ENCODE measurements at places on chromosomes 5 and 9.

DNA sequence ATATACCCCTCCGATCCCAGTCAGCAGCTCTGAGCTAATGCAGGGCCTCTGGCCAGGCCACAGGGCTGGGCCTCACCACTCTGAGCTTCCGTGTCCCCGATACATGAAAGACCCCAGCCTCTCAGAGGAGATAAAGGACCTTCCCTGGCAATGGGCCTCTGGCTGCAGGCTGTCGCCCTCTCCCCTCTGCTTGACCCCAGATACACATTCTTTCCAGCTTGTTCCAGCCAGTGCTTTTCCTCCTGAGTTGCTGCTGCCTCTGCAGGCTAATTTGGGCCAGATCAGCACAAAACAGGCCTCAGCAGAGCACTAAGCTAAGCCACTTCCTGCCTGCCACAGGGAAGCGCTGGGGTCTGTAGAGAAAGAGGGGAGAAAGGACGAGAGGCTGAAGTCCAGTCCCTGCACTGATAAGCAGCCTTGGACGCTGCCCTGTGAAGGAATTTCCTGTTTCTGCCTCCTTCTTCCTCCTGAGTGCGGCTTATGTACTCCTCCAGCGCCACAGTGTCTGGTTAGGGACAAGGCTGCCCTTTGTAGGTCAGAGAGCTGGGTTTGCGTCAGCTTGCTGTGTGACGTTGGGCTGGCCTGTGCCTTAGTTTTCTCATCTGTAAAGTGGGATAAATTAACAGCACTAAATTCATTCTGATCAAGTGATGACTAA, 73.0 kb upstream of the IL17B start:
- DNase-seq: no peak

GRCh38 chr5:89989776-89990175, 419.8 kb downstream of the CETN3 start:
- no peak for DNase-seq

GRCh38 chr5:4584982-4585381, 555.1 kb upstream of the ADAMTS16 start:
- no peak for DNase-seq

DNA sequence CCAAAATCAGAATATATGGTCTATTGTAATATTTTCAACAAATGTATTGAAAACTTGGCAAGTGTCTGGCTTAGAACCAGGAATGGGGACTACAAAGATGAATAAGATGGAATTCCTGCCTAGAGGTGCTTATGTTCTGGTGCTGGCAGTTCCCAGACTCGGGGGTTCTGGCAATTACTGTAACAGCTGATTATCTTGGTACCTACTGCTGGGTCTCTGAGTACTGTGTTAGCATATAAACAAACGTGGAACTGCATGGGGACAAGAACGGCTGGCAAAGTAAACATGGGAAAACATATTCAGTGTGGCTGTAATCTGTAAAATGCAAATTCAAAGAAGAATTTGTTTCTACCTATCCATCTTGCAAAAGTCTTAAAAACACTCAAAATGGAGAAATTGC, 89.9 kb downstream of the SLC24A2 start:
- DNase-seq: no peak

DNA sequence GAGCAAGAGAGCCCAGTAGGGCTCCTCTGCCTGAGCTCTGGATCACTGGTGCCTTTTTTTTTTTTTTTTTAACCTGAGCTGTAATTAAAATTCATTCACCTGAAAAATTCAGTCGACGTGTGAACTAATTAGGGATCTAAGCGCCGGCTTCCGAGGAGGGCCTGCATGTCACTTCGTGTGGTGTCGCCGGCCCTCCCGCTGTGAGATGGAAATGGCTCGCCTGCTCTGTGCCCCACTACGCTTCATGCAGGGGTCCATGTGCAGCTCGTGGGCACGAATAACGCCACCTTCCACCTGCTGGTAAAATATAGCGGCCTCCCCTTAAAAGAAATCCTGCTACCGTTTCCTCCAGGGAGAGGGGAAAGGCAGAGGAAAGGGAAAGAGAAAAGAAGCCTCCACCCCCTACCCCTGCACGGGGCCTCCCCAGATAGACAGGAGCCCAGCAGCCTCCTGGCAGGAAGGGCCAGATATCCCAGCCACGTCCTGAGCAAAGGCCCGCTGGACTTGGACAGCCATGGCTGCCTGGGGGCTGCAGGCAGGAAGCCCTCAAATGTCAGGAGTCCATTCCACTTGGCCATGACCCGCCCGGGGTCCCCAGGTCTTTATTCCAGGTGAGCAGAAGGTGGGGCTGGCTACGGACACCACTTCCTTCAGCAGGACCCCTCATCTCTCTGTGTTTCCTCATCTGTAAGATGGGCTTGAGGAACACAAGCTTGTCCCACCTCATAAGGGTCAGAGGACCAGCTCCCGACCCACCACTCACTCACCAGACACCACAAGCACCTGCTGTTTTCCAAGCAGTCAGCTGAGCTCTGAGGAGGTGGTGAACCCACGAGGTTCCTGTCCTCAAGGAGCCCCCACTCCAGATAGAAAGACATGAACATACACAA, 38.2 kb upstream of the ZNF354A start:
- DNase-seq: no peak

DNA sequence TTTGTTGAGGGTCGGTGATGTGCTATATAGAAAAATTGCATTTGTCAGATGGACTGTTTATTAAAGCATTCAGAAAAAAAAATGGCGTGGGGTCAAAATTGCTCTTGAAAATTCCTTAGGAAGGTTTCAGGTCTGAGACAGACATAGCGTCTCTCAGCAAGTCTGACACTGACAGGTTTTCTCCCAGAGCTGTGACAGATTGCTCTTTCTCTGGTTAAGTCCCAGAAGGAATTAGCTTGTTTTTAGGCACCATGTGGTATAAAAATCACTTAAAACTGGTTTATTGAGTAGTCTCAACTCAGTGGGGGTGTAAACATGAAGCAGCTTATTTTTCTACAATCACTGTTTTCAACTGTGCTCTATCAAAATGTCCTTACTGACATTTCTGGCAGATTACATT, 1379.8 kb downstream of the MAT2B start:
- DNase-seq: no peak

DNA sequence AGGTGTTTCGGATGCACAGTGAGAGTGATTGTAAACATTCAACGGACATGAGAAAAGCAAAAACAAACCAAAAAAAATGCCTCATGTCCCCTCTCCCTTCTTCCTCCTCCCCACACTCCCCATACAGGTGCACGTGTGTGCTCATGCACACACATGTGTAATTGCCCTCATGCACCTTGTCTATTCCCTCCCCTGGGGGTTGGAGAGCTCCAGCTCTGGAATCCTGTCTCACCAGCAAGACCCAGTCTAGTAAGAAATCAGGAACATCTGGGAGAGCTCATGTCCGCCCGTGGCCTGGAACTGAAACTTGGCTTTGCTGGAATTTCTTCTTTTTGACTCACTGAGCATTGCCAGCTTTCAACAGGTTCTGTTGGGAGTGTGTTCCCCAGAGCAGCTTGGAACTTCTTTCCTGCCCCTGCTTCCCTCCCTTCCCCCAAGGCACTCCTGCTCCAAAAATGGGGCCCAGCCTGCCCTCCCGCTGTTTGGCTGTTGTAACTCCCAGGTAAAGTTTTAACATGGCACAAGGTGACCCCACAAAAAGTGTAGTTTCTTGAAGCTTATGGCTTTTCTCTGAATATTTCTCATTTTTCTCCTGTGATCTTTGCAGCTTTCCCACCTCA, 190.1 kb downstream of the NR3C1 start:
- no peak for DNase-seq

DNA sequence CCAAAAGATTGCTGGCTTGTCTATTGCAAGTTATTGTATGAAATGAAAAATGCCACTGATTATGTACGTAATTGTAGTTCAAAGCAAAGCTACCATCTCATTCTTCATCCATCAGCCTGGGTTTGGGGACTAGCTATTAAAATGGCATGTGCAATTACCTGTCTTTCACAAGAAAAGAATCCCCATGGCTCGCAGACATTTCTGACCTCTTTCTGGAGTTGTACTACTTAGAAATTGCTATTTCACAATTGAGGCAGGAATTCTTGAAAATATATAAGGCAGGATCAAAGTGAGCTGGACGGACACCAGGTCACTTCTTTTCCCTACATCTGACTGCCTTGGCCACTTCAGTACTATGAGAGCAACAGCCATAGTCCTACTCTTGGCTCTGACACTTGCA, at the start of gene SPINK9:
TSS of gene SPINK9 (plus strand) at position 301 of the 400 bp plus-strand sequence. CDS start at position 356, 55 bp downstream.
- no peak for DNase-seq

GRCh38 chr5:99025298-99026045, 96.7 kb upstream of the CHD1 start:
- DNase-seq: no peak

- DNase-seq: peak; percentile 69
These were observed 212.8 kb upstream of the ATP10B start for GRCh38 chr5:161064781-161065180.

GRCh38 chr5:52894451-52894850, 94.7 kb upstream of the ITGA2 start:
- no peak for DNase-seq

DNA sequence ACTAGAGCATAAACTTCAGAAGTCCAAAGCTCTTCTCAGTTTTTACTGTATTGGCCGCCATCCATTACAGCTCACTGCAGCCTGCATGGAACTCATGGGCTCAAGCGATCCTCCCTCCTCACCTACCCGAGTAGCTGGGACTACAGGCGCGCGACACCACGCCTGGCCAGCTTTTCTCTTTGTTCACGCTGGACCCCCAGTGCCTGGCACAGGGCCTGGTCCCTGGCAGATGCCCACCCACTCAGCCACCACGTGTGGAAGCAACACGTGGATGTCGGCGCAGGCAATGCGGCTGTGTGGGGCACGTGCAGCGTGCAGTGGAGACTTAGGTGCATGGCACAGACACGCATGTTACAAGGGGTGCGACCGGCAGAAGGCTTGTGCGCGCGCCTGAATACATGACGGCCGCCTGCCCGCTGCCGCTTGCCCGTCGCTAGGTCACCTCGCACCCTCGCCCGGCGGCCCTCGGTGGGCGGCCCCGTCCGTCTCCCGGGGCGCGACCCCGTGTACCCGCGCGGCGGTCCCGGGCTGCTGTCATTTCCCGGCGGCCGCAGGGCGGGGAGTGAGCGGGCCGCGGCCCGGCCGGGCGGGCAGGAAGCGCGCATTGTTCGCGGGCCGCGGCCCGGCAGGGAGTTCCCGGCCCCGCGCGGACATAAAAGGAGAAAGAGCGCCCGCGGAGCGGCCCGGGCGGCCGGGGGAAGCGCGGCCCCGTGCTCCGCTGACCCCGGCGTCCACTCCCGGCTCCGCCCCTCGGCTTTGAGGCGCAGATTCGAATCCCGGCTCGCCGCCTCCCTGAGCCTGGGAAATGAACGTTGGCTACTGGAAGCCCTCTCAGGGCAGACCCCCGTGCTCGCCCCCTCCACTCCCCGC, 24.1 kb upstream of the PTGS1 start:
- no peak for DNase-seq

DNA sequence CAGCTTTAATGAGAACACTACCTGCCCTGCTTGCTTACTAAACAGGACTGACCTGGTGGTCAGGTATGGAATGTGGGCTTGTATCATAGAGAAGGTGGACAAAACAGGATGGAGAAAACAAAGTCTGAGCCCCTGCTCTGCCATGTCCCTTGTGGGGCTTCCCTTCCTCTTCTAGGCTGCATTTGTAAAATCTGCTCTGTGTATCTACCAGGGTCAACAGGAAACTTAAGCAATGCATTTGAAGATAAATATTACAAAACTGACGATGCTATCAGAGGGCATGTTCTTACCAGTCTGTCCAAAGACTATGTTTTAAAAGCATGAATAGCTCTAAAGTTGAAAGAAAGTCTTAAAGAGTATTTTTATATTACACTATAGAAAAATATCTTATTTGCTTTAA, 228.7 kb downstream of the DCP2 start:
- DNase-seq: no peak

- no peak for DNase-seq
These were observed 97.1 kb upstream of the ASTN2 start for GRCh38 chr9:117511852-117512481.

GRCh38 chr9:4622016-4622415, 40.1 kb upstream of the PLPP6 start:
- no peak for DNase-seq

- no peak for DNase-seq
These were observed 21.0 kb upstream of the C5orf63 start for GRCh38 chr5:127094161-127094814.

GRCh38 chr5:166281433-166281832, 2010.0 kb upstream of the WWC1 start:
- no peak for DNase-seq

- DNase-seq: no peak
These were observed 349.2 kb upstream of the MEF2C start for GRCh38 chr5:89232139-89232603.

DNA sequence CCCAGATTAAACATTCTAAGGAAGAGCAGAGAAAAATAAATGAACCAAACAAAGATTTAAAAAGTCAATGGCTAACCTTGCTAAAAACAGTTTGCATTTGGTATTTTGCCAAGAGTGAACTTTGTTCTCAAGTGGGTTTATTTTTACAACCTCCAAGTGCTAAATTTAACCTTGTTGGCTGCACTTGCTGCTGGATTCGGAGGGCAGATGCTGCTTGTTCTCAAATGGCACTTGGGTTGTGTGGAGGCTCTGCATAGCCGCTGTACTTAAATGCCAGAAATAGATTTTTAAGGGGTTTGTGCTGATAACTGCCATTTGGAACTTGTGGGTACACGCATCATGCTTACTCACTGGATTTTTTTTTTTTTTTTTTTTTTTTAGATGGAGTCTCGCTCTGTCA, 13.3 kb upstream of the SPATA24 start:
- DNase-seq: peak; percentile 44

DNA sequence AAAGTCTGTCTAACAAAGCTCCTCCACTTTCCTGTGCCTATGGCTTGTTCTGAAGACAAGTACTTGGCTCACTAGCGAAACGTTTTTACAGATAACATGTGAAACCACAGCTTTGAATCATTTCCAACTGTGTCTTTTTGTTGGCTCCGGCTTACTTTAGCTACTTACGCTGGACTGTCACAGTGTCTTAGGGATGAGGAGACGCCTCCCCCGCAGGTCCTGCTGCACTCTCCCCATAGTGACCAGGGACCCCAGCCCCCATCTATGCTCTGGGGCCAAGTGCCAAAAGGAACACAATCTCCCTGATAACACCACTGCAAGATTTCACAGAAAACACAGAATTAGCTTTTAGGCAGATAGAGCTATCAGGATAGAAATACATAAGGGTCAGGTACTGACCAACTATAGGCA, 219.1 kb downstream of the ADAMTS6 start:
- DNase-seq: no peak

- no peak for DNase-seq
These were observed 51.4 kb downstream of the COL23A1 start for GRCh38 chr5:178538741-178539229.

DNA sequence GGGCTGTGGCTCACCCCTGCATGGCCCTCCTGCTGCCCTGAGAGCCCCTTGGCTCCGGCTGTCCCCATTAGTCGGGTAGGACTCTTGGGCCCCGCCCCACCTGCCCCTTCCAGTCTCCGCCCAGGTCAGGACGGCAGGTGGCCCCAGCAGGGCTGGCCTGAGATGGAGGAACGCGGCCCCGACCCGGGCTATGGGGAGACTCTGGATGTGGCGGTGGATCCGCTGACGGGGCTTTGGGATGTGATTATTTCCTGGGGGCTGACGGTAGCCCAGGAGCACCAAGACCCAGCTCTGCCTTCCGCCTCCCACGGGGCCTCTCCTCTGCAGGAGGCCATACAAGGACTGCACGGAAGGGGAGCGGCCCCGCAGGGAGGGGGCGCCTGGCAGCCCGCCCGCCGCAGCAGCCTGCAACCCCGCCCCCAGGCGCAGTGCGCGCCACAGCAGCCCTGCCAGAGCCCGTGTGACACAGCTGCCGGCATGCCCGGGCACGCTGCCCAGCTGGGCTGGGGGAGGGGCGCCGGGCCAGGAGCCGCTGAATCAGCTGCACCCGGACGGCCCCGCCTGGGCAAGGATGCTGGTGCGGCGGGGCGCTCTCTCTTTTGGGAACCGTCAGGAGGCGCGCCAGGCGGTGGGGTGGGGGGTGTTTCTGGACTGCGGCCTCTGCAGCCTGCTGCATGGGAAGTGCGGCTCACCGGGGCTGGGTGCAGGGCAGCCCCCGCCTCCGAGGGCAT, 9.2 kb downstream of the TMEM250 start:
- DNase-seq: peak; percentile 86
